ENCODE measurements at places on chromosomes 5 and 9.

GRCh38 chr9:132055756-132056155 is 23.9 kb downstream of the MED27 start:
- no peak overlapping the region for H3K27ac ChIP-seq
- no peaks in the 10 kb centered on the region for H3K27me3 ChIP-seq
- H3K36me3 ChIP-seq = no peaks in the 10 kb centered on the region

- H3K4me3 ChIP-seq = no peak overlapping the region
- H3K27ac ChIP-seq = no peak overlapping the region
- H3K4me1 ChIP-seq = no peaks in the 10 kb centered on the region
- no peaks in the 10 kb centered on the region for H3K27me3 ChIP-seq
These were observed 46.7 kb downstream of the TGFBI start for GRCh38 chr5:136075466-136075891.

DNA sequence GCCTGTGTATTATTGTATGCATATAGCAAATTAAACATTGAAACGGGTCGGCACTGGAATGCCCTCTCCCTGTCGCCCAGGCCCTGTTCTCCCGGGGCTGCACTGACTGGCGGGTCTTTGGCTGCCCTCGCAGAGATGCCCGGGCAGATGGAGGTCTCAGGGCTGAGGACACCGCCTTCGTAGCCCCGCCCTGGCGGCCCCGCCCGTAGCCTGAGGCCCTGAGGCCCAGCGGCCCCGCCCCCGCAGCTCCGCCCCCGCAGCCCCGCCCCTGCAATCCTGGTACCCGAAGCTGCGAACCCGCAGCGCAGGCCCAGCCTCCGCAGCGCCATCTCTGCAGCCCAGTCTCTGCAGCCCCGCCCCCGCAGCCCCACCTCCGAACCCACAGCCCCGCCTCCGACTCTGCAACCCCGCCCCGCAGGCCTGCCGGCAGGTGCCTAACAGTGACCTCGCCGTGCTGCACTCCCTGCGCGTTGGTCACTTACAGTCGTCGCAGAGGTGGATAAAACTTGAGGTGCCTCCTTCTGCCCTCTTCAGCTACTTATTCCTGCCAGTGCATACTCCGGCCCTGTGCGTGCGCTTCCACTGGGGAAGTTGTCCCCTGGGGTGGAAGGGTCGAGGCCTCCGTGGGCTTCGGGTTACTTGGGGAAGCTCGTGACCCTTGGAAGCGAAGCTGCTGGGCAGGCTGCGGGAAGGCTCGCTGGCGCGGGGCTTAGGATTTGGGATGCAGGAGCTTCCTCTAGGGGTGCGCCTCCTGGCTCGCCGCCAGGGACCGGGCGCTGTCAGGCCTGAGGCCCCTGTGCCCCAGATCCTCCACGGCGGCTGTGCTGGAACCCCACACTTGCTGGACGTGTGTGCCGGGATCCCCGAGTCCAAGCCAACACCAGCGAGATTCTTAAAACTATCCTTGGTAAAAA is 72.3 kb downstream of the ICE1 start:
- no peak overlapping the region for H3K4me3 ChIP-seq
- peaks cover 2% of the 10 kb centered on the region for H3K36me3 ChIP-seq
- H3K27me3 ChIP-seq = peaks cover 3% of the 10 kb centered on the region

- H3K27me3 ChIP-seq = peaks cover 4% of the 10 kb centered on the region
- H3K27ac ChIP-seq = no peak overlapping the region
- no peak for DNase-seq
- H3K4me1 ChIP-seq = no peaks in the 10 kb centered on the region
These were observed 142.7 kb downstream of the CACNA1B start for GRCh38 chr9:138020120-138020794.

GRCh38 chr9:33222031-33222430 is 17.9 kb upstream of the SPINK4 start:
- no peak for DNase-seq
- H3K36me3 ChIP-seq = no peaks in the 10 kb centered on the region
- H3K4me3 ChIP-seq = no peak overlapping the region
- peaks cover 12% of the 10 kb centered on the region for H3K27me3 ChIP-seq

- H3K4me3 ChIP-seq = no peak overlapping the region
- no peak for DNase-seq
- H3K4me1 ChIP-seq = no peaks in the 10 kb centered on the region
- H3K36me3 ChIP-seq = no peaks in the 10 kb centered on the region
- H3K27ac ChIP-seq = no peak overlapping the region
These were observed 113.2 kb downstream of the STARD4 start for GRCh38 chr5:111399113-111399512.

DNA sequence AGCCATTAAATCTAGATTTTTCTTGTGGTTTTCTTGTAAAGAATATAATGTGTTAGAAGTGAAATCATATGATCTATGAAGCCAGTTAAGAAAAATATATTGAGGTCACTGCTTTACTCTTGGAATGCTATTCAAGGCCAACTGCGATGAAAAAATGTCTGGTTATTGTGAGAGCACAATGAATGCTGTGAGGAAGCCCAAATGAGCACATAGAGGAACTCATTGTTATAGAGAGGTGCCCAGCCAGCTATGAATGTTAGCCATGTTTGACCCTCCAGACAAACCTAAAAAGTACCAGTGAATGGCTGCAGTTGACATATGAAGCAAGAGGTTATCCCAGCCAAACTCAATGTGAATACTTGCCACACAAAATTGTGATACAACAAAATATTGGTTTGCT is 359.8 kb upstream of the FAM174A start:
- no peaks in the 10 kb centered on the region for H3K36me3 ChIP-seq
- H3K27me3 ChIP-seq = no peaks in the 10 kb centered on the region
- H3K4me1 ChIP-seq = no peaks in the 10 kb centered on the region
- H3K4me3 ChIP-seq = no peak overlapping the region

DNA sequence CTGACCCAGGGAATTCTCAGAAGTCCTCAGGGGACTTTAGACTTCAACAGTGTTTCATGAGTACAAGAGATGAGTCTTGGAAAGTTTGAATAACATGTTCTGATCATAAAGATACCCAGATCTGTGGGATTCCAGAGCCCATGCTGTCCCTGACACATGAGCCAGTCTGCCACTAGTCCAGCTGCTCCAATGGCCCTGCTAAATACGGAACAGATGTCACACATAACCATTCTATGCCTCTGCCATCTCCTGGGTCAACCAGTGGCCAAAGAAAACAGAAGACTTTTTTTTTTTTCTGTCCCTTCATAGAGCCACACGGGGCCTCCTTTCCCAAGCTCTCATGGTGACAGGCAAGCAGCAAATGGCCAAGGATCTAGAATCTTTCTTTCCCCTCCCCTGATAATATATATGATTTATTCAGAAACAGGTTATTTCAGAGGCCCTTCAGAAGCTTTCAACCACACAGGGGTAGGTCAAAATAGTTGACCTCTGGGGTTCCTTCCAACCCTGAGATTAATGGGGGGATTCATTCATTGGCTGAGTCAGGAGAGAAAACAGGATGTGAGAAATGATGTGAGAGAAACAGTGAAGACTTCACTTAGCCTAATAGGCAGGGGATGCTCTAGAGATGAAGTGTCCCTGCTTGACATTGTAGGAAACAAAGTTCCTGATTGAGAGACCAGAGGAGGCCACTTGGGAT is 367.7 kb downstream of the CDK5RAP2 start:
- H3K27me3 ChIP-seq = no peaks in the 10 kb centered on the region
- H3K36me3 ChIP-seq = no peaks in the 10 kb centered on the region
- DNase-seq = no peak
- no peak overlapping the region for H3K4me3 ChIP-seq

DNA sequence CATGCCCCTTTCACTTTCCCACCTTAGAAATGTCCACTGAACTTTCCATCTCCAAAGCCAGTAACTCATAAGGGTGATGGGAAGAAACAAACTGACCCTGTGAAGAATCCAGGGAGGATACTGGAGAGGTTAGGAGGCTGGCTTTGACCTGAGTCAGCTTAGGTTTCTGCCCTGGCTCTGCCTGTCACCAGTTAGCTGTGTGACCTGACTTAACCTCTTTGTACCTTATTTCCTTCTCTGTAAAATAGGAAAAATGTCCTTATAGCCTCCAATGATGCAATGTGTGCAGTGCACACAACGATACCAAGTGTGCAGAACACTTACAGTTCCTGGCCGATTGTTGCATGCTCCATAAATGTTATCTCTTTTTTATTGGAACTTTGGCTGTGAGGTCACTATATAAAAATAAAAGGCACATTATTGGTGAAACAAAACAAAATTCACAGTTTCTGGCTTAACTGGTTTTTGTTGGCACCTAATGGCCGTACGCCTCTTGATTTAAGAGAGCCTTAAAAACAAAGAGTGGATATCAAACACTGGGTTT is 37.8 kb downstream of the GABRP start:
- DNase-seq = no peak
- H3K4me1 ChIP-seq = no peaks in the 10 kb centered on the region
- H3K36me3 ChIP-seq = no peaks in the 10 kb centered on the region
- no peaks in the 10 kb centered on the region for H3K27me3 ChIP-seq

GRCh38 chr9:16252616-16253015 is 617.9 kb downstream of the BNC2 start:
- peaks cover 2% of the 10 kb centered on the region for H3K27me3 ChIP-seq
- H3K27ac ChIP-seq = no peak overlapping the region
- no peak for DNase-seq
- H3K36me3 ChIP-seq = no peaks in the 10 kb centered on the region

DNA sequence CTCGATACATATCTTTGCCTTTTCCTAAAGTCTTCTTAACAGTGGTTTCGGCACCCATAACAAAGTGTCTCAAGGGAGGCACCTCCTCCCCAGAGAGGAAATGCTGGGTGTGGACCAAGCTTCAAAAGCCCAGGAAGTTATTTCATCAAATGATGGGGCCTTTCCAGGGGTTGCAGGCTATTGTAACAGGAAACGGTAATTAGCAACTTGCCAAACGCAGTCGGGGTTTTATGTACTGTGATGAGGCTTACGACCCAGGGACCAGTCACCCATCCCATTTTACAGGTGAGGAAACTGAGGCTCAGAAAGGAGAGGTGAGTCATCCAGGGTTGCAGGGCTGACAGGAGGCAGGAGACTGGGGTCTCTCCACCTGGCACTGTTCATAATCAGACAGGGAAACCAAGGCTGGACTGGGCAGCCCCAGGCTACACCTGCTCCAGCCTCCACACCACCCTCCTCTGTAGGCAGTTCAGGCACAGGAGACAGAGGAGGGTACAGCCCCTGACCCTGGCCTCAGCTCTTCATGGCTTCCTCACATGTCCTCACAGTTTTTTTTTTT is 30.0 kb upstream of the SUSD3 start:
- no peak overlapping the region for H3K27ac ChIP-seq
- DNase-seq = no peak
- no peaks in the 10 kb centered on the region for H3K27me3 ChIP-seq
- no peaks in the 10 kb centered on the region for H3K4me1 ChIP-seq

DNA sequence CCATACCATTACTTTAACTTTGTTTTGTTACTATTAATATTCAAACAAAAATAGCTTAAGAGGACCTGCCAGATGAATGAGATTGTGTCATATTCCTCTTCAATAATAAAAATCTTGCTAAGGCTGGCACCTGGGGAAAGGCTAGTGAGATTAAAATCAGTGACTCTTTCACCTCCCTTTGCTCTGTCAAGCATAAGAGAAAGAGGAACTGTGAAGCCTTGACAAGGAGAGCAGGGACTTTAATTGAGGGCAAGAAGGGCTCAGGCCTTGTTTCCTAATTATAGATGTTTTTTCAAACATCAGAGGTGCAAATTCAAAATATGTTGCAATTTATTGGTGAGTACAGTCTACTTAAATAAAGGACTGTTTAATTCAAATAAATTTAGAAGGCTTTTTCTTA is 91.7 kb downstream of the SPATA31D1 start:
- no peaks in the 10 kb centered on the region for H3K36me3 ChIP-seq
- no peak overlapping the region for H3K4me3 ChIP-seq
- H3K27me3 ChIP-seq = no peaks in the 10 kb centered on the region

- H3K4me3 ChIP-seq = no peak overlapping the region
- H3K36me3 ChIP-seq = no peaks in the 10 kb centered on the region
- H3K27me3 ChIP-seq = no peaks in the 10 kb centered on the region
- DNase-seq = no peak
These were observed 89.9 kb downstream of the HSPA4 start for GRCh38 chr5:133141746-133142145.

- H3K27ac ChIP-seq = peak overlapping the region; percentile 54
- no peaks in the 10 kb centered on the region for H3K36me3 ChIP-seq
- peak; percentile 31 for DNase-seq
- H3K27me3 ChIP-seq = no peaks in the 10 kb centered on the region
These were observed 111.9 kb downstream of the ROR2 start for GRCh38 chr9:91837981-91838731.

- no peaks in the 10 kb centered on the region for H3K36me3 ChIP-seq
- no peak for DNase-seq
- H3K4me1 ChIP-seq = peaks cover 2% of the 10 kb centered on the region
- no peak overlapping the region for H3K27ac ChIP-seq
- H3K27me3 ChIP-seq = no peaks in the 10 kb centered on the region
These were observed 4.6 kb downstream of the KIF2A start for GRCh38 chr5:62310426-62311143.

- DNase-seq = no peak
- H3K4me3 ChIP-seq = no peak overlapping the region
- H3K36me3 ChIP-seq = peaks cover 12% of the 10 kb centered on the region
- H3K27ac ChIP-seq = no peak overlapping the region
- H3K4me1 ChIP-seq = no peaks in the 10 kb centered on the region
- no peaks in the 10 kb centered on the region for H3K27me3 ChIP-seq
These were observed 32.4 kb downstream of the AHRR start for GRCh38 chr5:353612-354580.

- H3K4me3 ChIP-seq = no peak overlapping the region
- no peaks in the 10 kb centered on the region for H3K27me3 ChIP-seq
- H3K27ac ChIP-seq = no peak overlapping the region
- H3K4me1 ChIP-seq = peaks cover 8% of the 10 kb centered on the region
These were observed 79.5 kb upstream of the TRIO start for GRCh38 chr5:14063691-14064090.

GRCh38 chr5:58462154-58462553 is 2.3 kb upstream of the PLK2 start:
- H3K36me3 ChIP-seq = peaks cover under 1% of the 10 kb centered on the region
- no peaks in the 10 kb centered on the region for H3K27me3 ChIP-seq
- no peak overlapping the region for H3K27ac ChIP-seq
- peaks cover 3% of the 10 kb centered on the region for H3K4me1 ChIP-seq

- DNase-seq = no peak
- no peak overlapping the region for H3K4me3 ChIP-seq
- H3K36me3 ChIP-seq = no peaks in the 10 kb centered on the region
- peaks cover 5% of the 10 kb centered on the region for H3K27me3 ChIP-seq
- H3K27ac ChIP-seq = no peak overlapping the region
These were observed 7.0 kb upstream of the SIL1 start for GRCh38 chr5:139205124-139205523.
